ENCODE measurements at places on chromosomes 3 and 15.

DNA sequence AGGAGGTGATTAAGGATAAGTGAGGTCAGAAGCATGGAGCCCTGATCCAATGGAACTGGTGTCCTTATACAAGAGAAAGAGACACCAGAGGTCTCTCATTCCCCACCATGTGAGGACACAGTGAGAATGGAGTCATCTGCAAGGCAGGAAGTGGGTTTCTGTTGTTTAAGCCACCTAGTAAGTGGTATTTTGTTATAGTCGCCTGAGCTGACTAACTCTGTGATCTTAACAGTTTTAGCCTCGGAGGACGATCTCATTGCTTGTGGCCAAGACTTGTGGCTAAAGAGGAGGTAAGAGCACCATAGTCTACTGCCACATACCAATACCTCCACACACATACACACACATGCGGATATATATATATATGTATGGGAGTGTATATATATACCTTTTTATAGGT is 73.8 kb downstream of the MCTP2 start:
- DNase-seq, result no peak

DNA sequence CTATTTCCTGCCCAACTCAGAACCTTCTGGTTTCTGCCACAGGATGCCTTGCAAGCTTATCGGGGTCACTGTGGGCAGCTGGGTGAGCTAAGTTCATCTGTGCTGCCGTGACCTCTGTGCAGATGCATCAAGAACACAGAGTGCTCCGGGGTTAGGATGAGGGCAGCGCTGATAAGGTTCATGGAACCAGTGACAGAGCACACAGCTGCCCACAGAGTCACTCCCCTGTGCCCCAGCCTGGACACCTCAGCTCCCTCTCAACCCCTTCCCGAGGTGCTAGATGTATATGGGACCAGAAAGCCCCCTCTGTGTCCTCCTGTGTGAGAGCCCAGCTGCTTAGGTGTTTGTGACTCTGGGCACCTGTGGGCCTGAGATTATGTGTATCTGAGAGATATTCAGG is 15.8 kb upstream of the ALAS1 start:
- DNase-seq, result no peak

DNA sequence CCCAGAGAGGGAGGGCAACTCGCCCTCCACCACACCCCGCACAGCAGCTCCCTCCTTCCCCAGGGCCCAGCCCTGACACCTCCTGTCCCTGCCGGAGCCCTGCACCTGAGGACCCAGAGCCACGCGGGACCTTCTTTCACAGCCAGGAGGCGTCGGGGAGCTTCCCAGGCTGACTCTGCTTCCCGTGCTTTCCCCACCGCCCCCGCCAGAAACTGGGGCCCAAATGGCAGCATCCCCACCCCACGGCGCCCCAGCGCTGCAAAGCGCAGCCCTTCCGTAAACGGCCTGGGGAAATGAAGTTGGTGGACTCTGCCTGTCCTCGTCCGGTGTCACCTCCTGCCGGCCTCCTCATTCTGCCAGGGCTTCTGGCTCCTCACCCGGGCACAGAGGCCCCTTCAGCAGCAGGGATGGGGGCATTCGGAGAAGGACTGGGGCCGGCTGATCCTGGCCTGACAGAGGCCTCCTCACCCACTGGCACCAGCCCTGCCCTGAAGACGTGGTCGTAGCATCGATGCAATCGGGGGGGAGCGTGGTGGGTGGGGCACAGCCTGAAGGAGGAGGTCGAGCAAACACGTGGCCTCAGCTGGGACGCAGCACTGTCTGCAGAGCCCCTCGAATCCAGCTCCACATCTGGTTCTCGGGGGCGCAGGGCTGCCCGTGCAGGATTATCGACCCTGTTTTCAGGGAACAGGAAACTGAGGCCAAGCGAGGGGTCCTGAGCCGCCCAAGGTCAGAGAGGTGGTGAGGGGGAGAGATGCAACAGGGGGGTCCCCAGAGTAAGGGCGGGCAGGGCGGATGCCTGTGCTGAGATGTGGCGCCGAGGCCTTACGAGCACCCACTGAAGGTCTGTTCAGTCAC is 235.4 kb downstream of the XXYLT1 start:
- no peak for DNase-seq

DNA sequence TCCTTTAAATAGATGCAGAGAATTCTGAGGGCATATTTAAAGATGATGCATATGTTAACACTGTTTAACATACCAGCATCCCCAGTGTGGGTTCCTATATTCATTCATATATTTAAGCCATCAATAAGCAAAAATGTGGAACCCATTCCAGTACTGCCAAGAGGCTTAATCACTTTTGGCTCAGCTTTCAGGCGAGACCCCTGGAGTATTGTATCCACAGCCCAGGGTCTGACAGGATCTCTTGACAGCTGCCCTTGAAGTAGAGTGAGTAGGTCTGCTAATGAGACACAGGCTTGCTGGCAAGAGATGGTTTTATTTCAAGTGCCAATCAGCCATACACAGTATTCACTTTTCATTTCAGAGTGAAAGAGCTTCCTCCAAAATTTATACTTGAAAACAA is 367.3 kb downstream of the OCA2 start:
- DNase-seq, result no peak

DNA sequence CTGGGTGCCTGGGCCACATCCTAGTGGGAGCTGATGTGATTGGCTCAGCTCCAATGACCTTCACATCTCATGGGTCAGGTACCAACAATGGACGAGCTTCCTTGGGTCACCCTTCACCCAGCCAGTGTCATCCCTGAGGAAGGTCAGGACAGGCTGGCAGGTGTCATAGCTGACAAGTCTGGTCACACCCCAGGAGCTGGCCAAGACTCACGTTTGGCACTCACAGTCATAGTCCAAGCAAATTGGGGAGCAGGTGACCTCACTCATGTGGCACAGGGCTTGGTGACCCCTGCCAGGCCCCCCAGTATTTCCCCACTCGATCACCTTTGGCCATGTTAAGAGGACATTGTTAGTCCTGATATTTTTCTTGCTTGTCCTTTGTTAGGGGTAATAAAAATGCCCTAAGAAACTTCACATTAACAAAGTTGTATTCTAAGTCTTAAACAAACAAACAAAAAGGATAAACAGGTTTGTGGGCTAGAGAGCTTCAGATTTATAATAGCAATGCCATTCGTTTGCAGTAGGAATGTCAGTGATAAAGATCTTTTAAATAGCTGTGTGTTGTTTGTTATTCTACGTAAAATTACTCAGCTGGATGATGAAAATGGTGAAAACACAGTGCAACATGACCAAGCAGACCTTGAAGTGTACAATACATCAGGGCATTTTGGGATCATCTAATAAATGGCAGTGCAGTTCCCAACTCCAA is 79.5 kb upstream of the POMGNT2 start:
- no peak for DNase-seq

DNA sequence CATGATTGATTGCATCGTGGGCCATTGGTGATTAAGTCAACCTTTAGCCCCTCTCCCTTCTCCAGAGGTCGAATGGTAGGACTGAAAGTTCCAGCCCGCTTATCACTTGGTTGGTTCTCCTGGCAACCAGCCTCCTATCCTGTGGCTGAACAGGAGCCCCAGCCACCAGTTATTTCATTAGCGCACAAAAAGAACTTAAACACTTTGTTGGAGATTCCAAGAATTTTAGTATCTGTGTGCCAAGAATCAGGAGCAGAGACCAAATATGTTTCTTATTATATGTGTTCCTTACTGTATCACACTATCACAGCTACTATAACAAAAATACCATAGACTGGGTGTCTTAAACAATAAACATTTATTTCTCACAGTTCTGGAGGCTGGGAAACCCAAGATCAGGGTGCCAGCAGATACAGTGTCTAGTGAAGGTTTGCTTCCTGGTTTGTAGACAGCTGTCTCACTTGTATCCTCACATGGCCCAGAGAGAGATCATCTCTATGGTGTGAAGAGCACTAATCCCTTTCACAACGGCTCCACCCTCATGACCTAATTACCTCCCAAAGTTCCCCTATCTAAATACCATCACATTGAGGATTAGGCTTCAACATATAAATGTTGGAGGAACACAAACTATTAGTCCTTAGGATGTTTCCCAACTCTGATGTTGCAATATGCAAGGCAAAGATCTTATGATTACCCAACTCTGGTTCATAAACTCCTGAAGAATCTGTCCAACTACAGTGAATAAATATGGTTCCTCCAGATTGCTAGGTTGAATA is 30.5 kb upstream of the APH1B start:
- no peak for DNase-seq

Measured in right lung (tissue), 10 donors.